ENCODE measurements at places on chromosomes 2 and 18.

DNA sequence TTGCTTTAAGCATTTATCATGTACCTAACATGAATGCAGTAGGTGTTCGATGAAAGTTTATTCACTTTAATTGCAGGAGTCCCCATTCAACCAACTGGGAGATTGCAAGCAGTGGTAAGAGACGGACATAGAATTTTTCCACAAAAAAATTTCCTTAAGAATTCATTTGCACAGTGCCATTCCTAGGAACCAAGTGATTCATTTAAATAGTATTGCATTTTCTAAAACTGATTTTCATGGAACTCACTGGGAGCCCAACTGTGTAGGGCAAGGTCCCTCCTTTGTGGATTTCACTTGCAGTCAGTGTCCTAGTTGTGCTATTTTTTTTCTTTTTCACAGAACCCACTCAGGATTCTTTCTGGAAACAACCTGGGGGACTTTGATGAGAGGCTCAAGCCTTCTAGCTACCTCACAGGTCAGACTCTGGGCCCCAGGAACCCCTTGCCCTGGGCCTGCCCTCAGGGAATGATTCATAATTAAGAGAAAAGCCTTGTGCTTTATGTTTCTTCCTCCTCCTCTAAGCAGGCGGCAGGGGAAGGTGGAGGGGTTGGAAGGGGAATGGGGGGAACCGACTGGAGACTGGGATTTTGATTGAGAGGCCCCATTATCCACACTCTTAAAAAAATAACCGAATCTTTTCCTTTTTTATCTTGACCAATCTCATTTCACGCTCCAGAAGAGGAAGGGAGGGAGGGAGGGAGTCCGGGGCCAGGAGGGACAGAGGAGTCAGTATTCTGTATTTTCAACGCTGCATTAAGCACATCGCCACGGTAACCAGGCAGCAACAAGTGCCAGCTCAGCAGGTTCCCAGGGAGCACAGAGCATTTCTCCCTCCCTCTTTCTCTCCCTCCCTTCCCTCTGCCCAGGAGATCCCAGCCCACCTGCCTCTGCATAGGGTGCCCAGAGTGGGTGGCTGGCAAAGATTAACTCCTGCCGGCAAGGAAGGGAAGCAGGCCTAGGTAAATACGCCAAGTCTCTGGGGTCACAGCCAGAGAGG is 51.8 kb downstream of the PSD4 start:
- no peak for DNase-seq

GRCh38 chr2:84486441-84487115 is 27.5 kb upstream of the SUCLG1 start:
- DNase-seq = no peak

DNA sequence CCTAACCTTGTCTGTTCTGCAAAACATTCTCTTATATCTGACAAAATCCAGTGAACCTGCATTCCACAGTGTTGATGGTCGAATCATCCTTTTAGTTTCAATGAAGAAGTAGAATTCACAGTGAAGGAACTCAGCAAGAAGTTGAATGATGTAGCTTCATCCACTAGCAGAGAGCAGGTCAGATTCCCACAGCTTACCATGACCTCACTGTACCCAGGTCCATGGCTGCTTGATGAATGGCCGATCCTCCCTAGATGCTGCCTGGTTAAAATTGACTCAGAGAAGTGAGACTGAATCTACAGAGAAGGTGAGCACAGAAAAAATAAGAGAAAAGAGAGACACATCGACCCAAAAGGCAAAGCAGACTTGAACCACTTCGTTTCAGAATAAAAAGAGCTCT is 906.0 kb upstream of the CHAC2 start:
- no peak for DNase-seq

DNA sequence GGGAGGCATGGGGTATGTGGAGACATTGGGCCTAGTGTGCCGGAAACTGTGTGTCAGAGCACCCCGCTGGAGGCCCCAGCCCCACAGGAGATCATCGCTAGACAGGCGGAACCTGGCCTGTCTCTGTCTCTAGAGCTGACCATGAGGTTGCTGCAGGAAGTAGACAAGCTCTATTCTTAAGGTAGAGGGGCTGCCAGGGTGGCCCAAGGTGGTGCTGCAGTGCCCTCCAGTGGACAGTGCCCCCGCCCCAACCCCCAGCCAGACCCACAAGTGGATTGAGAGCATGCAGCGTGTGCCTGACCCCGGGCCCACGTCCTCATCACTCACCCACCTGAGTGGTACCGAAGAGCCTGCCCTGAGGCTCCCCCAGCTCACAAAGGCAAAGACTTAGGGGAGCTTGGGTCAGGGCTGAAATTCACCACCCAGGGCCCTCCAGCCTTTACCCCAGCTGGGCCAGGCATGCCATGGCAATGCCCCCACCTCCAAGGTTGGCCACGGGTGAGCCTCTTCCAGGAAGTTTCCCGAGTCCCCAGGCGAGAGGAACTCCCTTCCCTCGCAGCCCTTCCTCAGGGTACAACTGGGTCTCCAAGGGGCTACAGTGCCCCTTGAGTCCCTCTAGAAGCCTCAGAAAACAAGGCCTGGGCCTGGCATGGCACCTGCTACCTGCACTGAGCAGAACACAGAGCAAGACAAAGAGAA is 155.0 kb downstream of the TTC32 start:
- DNase-seq = no peak

- no peak for DNase-seq
Observed at GRCh38 chr2:196168181-196168580, 3.2 kb downstream of the STK17B start.

GRCh38 chr2:86556508-86556907 is 6.7 kb downstream of the CHMP3 start:
- DNase-seq = no peak

GRCh38 chr2:48444404-48444803 is 85.5 kb upstream of the STON1 start:
- no peak for DNase-seq

GRCh38 chr2:203354966-203355365 is 26.8 kb downstream of the ABI2 start:
- no peak for DNase-seq

GRCh38 chr2:140454717-140455116 is 1674.5 kb upstream of the NXPH2 start:
- no peak for DNase-seq

DNA sequence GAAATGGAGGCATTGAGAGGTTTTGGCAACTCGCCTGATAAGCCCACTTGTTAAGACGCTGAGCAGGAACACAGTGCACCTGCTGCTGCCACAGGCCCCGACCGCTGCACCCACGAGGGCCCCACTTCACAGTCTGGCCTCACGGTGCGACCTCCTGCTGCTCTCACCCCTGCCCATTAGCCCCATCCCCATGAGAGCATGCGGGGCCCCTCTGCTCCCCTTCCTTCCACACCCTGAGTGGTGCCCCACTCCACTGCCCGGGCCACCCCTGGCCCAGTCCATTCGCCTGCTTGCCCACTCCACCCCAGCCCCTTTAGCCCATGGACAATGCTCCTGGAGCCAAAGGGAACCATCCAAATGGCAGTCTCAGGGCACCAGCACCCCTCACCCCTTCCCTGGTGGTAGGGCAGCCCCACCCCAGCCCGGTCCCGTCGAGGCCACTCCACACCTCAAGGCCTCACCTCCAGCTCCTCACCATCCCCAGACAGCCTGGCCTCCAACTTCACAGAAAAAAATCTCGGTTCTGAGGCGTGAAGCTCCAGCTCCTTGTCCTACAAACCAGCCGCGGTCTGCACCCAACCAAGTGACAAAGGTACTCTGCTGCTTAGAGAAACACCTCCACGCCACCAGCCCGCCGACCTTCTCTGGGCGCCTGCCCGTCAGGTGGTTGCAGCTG is 6.7 kb upstream of the GPR55 start:
- DNase-seq = no peak

DNA sequence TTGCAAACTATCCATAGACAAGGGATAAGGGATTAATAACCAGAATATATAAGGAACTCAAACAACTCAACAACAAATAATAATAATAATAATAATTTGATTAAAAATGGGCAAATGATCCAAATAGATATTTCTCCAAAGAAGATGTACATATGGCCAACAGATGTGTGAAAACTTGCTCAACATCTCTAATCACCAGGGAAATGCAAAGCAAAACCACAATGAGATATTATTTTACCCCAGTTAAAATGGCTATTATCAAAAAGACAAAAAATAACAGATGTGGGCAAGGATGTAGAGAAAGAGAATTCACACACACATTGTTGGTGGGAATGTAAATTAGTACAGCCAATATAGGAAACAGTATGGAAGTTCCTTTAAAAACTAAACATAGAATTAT is 26.9 kb downstream of the DNAH7 start:
- DNase-seq = no peak

DNA sequence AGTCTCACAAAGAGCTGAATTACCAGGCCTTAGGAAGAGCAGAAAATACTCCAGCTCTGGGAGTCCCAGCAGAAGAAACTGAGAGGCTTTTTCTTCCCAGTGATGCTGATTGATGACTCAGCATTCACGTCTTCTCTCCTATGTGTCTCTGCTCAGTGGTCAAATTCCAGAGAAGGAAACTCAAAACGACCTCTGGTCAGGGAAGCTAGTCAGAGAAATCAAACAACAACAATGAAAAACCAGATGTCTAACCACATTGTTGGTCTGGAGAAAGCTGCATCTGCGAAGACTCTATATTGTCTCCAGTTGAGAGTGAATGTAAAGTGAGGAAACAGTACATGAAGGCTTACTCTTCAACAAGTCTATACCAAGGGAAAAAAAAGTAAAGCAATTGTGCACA is 28.6 kb upstream of the CERS6 start:
- no peak for DNase-seq

GRCh38 chr2:195587966-195588365 is 69.1 kb upstream of the SLC39A10 start:
- DNase-seq = no peak

DNA sequence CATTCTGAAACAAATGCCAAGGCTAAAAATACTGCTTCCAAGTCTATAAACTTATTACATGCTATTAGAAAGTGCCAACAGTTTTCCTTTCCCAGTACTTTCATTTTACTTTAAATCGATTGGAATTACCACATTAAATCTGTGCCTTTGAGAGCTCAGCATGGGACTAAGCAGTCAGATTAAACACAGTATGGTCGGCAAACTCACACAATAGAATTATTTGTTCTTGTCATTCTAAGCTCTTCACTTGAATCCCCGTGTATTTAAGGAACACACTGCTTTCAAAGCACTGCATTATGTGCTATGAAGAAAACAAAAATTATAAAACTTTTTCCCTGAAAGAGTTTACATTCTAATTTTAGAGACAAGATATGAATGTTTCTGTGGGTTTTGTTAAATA is 444.4 kb upstream of the SLC39A10 start:
- DNase-seq = no peak

DNA sequence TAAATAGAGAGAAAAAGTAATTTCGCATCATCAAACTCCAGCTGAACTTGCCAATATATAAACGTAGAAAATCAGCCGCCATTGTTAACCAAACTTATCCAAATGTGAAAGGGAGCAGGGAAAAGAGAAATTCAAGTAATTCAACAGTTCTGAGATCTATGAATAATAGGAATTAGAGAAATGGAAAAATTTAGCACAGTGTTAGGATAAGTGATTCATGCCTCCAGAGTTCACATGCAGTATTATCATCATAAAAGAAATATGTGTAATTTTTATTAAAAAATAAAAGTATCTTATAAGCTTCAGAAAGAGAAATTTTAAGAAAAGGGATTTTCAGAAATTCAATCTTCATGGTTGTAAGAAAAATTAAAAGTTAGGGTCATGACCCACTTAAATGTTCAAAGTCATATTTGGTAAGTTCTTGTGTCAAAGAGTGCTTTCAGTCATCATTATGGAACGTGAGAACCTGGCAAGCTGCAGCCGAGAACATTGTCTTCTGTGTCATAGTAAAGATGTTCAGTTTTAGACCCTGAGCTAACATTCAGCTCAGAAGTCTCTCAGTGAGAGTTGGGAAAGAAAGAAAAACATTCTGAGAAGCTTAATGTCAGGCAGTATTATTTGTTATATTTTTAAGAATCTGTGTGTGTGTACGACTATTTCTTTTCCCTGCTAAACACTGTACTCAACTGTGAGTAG is 414.3 kb upstream of the RGPD4 start:
- no peak for DNase-seq

DNA sequence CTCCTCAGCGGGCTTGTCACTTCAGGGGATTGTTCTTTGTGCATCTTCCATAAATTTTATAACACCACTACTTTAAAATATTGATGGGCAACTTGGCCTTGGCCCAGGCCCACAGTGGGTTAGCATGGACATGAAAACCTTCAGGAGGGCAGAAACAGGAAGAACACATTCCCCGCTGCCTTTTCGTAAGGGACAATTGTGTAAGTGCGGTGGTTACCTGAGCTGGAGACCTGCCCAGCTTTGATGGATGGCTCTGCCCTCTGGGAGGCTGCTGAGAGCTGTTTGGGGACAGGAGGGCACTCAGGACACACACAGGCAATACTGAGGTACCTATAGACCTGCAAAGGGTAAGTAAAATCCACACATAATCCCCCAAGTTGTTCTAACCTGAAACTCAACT is 46.8 kb downstream of the FECH start:
- DNase-seq = no peak

DNA sequence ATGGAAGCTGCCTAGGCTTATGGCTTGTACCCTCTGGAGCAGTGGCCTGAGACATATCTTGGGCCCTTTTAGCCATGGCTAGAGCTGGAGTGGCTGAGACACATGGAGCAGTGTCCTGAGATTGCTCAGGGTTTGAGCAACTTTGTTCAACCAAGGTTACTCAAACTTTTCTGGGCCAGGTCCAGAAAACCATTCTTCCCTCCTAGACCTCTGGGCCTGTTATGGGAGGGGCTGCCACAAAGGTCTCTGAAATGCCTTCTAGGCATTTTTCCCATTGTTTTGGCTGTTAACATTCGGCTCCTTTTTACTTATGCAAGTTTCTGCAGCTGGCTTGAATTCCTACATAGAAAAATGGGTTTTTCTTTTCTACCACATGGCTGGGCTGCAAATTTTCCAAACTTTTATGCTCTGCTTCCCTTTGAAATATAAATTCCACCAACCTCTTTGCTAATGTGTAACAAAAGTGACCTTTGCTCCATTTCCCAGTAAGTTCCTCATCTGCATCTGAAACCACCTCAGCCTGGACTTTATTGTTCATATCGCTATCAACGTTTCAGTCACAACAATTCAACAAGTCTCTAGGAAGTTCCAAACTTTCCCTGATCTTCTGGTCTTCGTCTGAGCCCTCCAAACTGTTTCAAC is 84.9 kb upstream of the MAP4K3 start:
- no peak for DNase-seq

- DNase-seq = no peak
Observed at GRCh38 chr2:199940373-199940772, 14.9 kb downstream of the TYW5 start.

- no peak for DNase-seq
Observed at GRCh38 chr18:68699043-68699442, 15.9 kb downstream of the TMX3 start.

All from stimulated activated CD4-positive, alpha-beta T cell treated with anti-CD3 and anti-CD28 coated beads, TNF-alpha, amount 100 ng/mL, for 48 hours (primary cell).